NCI-H1694 (cell line): ENCODE measurements at places on chromosomes 3 and 15.

- DNase-seq, result no peak
These were observed 163.6 kb upstream of the PRICKLE2 start for GRCh38 chr3:64388886-64389285.

GRCh38 chr3:48244461-48244860 lies 3.6 kb downstream of the ZNF589 start:
- DNase-seq, result no peak

DNA sequence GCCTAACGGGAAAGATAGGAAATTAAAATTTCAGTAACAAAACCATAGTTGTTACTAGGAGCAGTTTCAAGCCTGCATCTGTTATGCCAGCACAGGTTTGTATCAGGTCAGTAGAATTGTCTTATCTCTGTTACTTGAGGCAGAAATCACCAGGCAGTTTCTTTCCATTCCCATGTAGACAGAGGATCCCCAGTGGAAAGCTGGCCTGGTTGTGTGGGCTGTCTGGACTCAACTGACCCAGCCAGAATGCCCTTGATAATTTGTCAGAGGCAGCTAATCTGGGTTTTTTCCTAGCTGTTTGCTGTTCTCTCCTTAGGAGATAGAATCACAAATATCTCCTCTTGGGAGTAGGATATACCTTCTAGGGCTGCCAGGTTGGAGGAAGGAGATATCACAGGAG lies 1044.7 kb downstream of the IGSF11 start:
- DNase-seq, result no peak

- DNase-seq, result no peak
These were observed 26.6 kb upstream of the PSTPIP1 start for GRCh38 chr15:76968306-76968705.

DNA sequence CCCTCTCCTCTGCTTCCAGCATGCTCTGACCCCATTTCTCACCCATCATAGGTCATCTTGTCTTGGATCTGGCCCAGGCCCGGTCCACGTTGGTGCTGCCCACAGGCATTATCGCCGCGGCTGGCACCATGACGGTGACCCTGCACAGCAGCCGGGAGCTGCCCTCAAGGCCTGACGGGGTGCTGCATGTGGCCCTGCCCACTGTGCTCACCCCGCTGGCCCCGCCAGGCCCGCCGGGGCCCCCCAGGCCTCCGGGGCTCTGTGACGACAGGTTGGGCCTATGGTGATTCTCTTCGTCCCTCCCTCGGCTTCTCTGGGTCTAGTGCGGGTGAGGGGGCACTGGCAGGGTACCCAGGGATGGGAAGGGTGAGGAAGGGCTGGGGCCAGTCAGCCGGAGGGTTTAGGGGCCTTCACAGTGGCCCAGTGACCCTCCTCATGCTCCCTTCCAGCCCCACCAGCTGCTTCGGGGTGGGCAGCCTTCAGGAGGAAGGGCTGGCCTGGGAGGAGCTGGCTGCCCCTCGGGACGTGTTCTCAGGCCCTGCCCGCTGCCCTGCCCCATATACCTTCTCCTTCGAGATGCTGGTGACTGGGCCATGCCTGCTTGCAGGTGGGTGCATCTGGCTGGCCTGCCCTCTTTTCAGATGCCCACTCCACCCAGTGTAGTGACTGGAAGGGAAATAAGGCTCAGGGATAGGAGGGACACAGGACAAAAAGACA lies 3.9 kb downstream of the VWA5B2 start:
- DNase-seq, result no peak

- DNase-seq, result no peak
These were observed 623.0 kb upstream of the CBLB start for GRCh38 chr3:106491796-106492195.

DNA sequence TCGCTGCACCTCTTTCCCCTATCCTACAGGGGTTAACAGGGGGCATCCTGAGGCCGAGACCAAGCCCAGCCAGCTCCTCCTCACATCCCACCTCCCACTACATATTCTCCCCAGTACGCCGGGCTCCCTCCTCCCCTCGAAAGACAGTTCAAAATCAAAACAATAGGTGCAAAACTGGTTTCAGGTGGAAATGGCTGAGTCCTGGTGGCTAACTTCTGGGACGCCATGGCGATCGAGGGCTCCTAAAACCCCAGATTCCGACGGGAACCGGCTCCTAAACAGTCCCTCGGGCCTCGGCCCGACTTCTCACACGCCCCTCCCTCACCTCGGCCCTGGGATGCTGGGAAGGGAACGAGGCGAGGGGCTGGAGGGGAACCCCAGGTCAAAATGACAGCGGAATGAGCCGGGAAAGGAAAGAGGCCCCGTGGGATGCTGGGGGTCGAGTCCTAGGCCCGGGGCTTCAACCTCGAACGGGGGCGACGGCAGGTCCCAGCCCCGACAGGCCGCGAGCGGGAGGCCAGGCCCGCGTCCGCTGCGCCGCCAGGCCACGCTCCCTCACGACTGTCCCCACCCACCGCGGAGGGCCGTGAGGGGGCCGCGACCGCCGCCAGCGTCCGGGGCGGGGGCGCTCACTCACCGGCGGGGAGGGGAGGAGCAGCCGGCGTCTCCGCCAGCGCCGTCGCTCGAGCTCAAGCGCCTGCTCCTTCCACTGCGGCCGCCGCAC lies 492 bp downstream of the TMCC1 start:
- DNase-seq, result no peak

DNA sequence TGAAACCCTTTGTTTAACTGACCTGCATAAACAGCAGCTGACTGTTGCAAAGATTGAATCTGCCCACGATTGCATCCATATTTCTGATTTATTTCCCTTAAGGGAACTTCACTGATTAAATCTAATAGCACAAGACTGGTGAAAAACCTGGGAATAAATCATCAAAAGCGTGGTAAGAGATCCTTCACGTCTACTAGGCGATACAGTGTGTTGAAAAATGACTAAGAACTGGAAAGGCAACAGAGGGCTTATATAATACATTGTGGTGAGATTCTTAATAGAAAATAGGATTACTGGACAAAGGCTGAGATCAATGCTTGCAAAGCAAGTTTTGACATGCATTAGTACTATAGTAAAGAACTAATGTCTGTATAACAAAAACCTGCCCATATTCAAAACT lies 49.0 kb downstream of the POLQ start:
- DNase-seq, result no peak

DNA sequence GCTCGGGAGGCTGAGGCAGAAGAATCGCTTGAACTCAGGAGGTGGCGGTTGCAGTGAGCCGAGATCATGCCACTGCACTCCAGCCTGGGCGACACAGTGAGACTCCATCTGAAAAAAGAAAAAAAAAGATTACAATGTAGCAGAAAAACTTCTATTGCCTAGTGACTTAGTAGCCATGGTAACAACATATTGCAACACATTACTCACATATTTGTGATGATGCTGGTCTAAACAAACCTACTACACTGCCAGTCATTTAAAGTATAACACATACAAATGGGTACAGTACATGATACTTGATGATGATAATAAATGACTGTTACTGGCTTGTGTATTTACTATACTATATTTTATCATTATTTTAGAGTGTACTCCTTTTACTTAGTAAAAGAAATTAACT lies 125.6 kb downstream of the PLOD2 start:
- no peak for DNase-seq

GRCh38 chr3:65837604-65838003 lies 201.1 kb downstream of the MAGI1 start:
- DNase-seq, result no peak
